ENCODE measurements at places on chromosomes 3 and 15.

DNA sequence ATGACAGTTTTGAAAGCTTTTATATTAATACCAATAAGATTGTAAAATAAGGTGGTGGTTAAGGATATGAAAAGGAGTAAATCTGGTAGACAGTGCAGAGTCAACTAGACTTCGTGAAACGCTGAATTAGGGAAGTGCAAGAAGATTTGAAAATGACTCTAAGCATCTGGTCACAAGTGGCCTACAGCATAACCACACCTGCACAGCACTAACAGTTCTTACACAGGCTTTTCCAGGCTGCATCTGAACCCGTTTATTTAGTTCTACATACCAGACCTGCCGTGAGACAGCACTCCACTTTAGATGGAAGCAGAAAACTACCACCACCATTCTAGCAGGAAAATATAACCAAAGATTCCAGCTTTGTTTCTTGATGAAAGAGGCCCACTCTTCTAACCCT lies 1.9 kb downstream of the DMXL2 start:
- no peak for DNase-seq

DNA sequence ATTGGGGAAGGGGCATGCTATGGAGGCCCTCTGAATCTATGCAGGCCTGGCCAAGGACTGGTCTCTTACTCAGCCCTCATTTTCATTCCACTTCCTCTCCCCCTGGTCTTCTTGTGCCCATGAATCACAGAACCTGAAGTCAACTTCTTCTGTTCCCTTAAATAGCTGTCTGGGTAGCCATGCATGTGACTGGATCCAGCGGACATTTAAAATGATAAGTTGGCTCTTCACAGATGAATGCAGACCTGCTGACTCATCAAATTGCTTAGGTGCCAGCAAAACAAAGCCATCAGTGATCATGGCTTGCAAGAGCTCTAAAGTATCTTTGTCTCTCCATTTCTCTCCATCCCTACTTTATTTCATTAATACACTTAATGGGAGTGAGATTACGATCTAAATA lies 90.1 kb upstream of the CADPS start:
- DNase-seq, result no peak

- no peak for DNase-seq
These were observed 248.3 kb downstream of the CGGBP1 start for GRCh38 chr3:87810452-87811016.

DNA sequence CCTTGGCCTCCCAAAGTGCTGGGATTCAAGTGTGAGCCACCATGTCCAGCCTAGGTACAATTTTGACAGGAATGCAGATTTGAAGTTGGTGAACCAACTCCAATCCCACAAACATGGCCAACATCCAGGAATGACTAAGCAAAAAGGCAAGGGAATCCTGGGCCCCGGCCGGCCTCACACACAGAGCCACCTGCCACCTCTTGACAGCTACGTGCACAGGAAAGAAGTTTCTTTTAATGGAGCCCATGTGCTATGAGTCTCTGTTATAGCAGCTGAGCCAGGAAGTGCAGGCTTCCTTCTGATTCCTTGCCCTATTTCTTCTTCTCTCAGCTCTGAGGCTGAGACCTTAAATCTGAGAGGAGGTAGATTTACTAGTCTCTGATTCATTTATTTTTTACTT lies 8.8 kb downstream of the TMEM40 start:
- DNase-seq, result no peak

GRCh38 chr15:55074431-55074830 lies 122.3 kb downstream of the RSL24D1 start:
- DNase-seq, result no peak

- DNase-seq, result no peak
These were observed 214.4 kb downstream of the THSD4 start for GRCh38 chr15:71329497-71330260.

Measured in HL-60 (cell line).